NCI-H2227 treated with DMSO at 0.1 percent for 48 hours (cell line): ENCODE measurements at places on chromosomes 5 and 9.

DNA sequence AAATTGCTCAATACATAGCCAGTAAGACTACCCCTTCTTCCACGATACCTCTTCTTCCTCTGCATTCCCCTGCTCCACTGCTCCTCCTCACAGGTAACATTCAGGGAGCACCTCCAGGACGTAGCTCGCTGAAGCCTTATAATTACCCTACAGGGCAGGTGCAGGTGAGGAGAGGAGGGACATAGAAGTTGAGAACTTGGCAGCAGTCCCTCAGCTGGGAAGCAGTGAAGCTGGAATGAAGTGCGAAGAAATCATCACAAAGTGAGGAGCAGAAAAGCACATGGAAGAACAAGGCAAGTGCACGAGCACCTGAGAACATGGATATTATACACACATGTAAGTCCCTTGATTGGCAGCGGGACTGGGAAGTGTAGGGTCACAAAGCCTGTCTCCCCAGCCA is 118.2 kb downstream of the HSD17B3 start:
- DNase-seq: no peak

DNA sequence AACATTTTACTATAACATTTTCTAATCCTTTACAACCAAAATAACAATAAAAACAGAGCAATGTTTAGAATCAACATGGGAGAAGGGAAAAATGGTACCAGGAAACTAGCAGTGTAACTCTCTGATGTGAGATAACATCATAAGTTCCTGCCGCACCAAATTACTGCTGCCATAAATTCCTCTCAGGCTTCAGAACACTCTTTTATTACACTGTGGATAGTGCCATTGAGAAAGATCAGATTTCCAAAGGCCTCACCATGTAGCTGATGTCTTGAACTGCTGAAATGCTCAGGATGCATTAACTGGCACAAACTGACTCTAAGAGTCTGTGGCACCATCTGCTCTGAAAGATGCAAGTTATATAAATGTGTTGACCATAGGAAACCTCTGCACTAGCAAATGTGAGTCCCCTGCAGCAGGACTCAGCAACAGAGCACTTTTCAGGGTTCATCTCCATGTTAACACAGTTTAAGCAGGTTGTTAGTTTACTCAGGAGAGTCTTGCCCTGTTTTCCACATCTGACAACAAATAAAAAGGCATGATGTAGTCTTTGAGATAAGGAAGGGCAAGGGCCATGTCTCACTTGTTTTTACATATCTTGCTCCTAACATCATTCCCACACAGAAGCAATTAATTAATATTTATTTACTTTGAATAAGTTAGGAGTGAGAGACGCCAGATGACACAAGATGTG is 218.1 kb downstream of the CETN3 start:
- DNase-seq: no peak

DNA sequence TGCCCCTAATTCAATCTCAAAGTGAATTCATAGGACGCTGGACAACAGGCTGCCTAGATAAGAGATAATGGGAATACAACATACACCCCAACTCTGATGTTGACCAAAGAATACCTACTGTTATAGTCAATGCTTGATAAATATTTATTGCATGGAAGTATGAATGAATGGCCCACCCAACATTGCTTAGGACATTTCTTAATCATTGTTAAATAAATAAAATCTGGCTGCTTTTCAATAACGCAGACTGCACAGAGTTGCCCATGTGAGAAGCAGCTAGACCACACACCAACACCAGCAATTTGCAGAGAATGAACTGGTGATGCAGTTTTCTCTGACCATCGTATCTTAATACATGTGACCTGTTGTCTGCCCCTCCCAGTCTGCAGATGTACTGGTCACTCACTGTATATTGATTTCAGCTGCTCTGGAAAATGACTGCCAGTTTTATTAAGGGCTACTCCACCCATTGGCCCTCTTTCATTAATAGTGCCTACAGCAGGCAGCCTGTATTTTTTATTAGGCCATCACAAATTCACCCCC is 236.2 kb upstream of the WWC1 start:
- no peak for DNase-seq

DNA sequence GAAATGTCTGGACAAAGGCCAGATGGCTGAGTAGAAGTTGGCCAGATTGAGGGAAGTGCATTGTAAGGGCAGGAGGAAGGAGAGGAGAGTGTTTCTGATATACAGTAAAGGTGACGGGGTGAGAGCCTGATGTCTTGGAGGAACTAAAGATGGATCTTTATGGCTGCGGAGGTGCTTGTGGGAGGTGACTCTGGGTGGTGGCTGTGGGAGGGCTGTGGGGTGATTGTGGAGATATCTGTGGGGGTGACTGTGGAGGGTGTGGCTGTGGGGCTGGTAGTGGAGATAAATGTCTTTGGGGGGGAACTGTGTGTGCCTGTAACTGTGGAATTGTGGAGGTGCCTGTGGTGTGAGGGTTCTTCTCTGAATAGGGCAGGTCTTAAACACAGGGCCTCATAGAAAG is 121.4 kb downstream of the CMYA5 start:
- no peak for DNase-seq

GRCh38 chr5:128074171-128074570 is 9.4 kb upstream of the SLC12A2 start:
- DNase-seq: no peak

DNA sequence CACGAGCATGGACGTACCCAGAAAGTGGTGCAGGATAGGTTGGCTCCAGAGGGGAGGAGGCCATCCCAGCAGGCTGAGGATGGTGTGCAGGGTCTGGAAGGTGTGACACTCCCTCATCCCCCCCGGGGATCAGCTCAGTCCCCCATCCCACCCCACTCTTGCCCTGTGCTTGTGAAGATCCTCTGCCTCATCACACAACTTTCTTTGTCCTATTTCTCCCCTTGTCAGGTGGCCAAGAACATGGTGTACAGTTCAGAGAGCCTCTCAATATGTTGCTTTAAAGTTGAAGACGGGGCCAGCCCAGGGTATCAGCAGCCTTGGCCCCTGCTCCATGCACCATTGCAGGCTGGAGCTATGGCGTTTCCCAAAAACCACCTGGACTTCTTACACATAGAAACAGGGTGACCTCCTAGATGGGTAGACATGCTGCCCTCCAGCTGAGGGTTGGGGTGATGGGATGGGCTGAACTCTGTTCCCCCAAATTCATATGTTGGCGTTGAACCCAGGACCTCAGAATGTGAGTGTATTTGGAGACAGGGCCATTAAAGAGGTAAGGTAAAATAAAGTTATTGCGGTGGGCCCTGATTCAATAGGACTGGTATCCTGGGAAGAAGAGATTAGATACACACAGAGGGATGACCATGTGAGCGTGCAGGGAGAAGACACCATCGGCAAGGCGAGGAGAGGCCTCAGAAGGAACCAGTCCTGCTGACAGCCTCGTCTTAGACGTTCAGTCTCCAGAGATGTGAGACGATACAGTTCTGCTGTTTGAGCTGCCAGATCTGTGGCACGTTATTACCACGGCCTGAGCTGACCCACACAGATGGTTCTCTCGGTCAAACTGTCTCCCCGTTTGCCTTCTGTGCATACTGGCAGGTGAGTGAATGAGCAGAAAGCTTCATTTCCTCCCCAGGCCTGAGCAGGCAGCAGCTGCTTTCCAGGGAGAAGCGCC is 272.5 kb downstream of the GADD45G start:
- DNase-seq: no peak

GRCh38 chr9:35814106-35814840 is 569 bp downstream of the HINT2 start:
- DNase-seq: no peak

DNA sequence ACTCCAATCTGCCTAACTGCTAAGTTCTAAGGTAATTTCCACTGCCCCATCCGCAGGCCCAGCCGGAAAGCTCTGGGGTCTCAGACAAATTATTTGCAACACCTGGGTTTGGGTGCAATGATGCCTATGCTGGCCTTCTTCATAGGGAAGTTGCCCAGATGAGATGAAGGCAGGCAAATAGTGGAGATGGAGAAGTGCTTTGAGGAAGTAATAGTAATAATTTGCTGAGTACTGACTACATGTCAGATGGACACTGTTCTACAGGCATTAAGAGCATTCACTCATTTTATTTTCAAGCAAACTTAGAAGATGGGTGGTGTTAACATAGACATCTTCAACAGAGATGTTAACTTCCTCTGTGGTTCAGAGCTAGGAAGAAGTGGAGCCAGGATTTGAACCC is 3.8 kb downstream of the PCDH12 start:
- no peak for DNase-seq

- no peak for DNase-seq
Observed at GRCh38 chr5:120358949-120359348, 105.2 kb upstream of the PRR16 start.

GRCh38 chr5:74130155-74130897 is 504.3 kb downstream of the ARHGEF28 start:
- DNase-seq: peak; percentile 56

DNA sequence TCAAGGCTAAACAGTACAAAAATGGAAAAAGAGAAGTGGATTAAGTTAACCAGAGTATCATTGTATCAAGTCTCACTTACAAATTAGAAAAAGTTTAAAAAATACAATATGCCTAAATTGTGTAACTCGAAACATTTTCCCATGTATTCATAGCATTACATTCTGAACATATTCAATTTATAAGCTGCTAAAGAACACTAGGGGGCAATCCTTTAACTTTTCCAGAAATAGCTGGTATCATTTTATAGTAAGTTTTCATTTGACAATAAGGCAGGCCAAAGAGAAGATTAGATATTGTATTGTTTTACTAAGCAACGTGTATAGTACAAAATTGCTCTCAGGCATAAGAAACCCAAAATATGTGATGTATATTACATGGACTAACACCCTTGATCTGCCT is 234.6 kb downstream of the ADGRV1 start:
- DNase-seq: no peak

DNA sequence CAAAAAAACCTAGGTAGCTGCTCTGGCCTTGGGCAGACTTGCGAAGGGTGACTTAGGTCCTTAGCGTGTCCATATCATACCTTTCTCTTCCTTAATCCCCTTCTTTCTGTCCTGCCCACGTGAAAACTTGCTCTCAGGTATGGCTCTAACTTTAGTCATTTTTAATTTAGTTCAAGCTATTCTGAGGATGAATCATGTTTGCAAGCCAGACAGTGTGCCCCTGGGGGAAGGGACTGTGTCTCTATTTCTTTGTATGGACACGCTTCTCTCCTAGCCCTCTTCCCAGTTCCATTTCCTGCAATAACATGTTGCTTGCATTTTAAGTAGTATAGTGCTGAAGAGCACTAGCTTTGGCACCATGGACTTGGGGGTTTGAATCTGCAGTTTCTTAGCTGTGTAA is 120.6 kb downstream of the PTTG1 start:
- no peak for DNase-seq

DNA sequence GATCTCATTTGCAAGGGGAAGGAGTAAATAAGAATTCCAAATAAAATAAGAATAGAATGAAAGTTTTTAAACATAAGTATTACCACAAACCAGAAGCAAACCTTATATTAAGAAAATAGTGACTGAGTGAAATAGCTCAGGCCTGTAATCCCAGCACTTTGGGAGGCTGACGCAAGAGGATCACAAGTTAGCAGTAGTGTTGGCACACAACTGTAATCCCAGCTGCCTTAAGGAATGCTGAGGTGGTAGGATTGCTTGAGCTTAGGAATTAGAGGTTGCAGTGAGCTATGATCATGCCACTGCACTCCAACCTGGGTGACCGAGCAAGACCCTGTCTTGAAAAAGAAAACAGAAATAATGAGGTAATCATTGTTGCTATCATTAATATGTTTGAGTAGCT is 47.0 kb downstream of the APC start:
- no peak for DNase-seq

DNA sequence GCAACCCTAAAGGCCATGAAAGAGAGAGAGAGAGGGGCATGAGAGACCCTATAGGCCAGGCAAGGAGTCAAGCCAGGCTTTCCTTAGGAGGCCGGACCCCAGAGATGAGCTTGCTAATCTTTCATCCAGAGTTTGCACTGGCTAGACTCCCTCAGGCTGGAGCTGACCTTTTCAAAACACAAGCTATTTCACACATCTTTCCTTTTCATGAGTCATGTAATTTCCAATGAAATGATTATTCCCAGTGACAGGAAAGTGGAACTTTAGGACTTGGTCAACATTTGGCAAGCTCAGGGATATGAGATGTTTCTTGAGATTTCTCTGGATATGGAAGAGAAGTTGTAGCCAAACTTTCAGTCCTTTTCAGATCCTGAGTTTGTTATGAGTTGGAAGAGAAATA is 117.7 kb downstream of the TARS1 start:
- DNase-seq: no peak

GRCh38 chr5:50667023-50667652 is 701 bp downstream of the PARP8 start:
- DNase-seq: peak; percentile 41

- DNase-seq: no peak
Observed at GRCh38 chr5:174877987-174878386, 153.6 kb downstream of the MSX2 start.

DNA sequence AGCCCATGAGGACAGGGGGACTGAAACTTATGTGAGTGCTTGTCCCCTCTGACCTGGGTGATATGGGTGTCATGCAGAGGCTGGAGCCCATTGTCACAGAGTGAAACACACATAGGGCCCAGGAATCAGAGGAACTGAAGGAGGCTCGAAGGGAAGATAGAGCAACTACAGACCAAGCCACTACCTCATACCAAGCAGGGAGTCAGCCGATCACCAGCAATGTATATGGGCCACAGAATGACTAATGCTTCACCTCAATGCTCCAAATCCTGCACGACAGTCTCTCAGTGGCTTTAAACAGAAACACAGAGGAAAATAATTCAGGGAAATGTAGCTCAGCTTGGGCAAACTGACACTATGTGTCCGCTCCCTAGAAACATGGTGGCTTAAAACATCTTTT is 8.9 kb upstream of the FBXW11 start:
- no peak for DNase-seq

DNA sequence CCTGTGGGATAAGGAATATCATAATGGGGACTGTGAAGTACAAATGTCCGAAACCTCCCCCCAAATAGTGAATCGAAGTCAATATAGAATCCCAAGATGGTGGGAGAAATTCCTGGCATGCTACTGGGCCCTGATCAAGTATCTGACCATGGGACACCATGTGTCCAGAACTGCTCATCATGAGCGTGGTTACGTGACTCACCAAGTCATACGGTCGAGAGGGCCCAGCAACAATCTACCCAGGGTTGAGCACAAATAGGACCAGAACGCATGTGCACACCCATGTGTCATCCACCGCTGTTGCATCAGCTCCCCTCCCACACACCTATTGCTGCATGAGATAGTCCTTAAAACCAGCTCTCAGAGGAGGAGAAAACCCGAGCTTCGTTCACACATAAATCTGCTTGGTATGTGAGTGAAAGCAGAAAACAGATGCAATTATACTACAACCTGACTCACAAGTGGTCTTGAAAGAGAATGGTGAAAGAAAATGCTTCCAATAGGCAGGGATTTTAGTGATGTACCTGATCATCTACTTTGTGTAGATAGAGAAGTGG is 353.2 kb downstream of the CWC27 start:
- no peak for DNase-seq

- no peak for DNase-seq
Observed at GRCh38 chr9:133684121-133684935, 48.2 kb downstream of the DBH start.

DNA sequence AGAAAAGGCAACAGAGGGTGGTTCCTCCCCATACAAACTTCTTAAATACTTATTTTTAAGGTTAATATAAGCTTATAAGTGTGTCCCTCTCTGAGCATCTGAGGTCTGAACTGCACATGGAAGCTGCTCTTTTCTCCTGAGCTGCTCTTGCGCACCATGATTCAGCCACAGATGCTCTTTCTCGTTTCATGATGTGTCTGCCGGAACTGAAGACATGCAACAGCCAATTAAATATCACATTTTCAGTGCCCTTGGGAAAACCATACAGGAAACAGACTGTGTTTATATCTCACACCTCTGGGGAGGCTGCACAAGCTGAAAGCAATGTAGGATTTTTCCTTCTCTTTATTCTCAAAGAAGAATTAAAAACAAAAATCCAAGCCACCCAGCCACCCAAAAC is 96.8 kb upstream of the NREP start:
- DNase-seq: peak; percentile 4
